Breast epithelium (tissue), 4 donors: ENCODE measurements at places on chromosomes 16 and 17. TPM values are rescaled to one million over a fixed set of nuclear protein-coding genes. Genes with fewer than 3 reads are reported as not detected.

MT4 gene
- total RNA-seq: not detected

HOXB3 gene
- total RNA-seq: 13.8 TPM

IGSF6 gene
- total RNA-seq: 6.7 TPM

ZNF423 gene
- total RNA-seq: 4.7 TPM

SLC35G3 gene
- not detected for total RNA-seq

EME1 gene
- 0.29 TPM for total RNA-seq

CIBAR2 gene
- total RNA-seq: not detected

ADGRG1 gene
- total RNA-seq: 34.0 TPM

- no peak for DNase-seq
Measured at GRCh38 chr17:62876063-62876462, 67.9 kb upstream of the MARCHF10 start.

DNA sequence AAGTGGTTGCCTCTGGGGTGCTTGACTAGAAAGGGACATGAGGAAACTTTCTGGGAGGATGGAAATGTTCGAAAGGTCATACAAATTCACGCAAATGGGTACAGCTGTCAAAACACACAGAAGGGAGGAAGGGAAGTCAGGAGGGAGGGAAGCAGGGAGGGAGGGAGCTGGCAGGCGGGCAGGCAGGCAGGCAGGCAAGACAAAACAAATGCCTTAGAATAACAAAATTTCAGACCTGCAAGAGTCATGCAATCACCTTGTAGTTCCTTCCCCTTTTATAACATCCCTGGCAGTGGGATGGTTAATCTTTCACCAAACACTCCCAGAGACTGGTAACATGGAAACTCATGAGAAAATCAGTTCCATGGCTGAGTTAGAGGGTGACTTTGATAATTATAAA, 189.2 kb downstream of the STX8 start:
- DNase-seq: no peak

DNA sequence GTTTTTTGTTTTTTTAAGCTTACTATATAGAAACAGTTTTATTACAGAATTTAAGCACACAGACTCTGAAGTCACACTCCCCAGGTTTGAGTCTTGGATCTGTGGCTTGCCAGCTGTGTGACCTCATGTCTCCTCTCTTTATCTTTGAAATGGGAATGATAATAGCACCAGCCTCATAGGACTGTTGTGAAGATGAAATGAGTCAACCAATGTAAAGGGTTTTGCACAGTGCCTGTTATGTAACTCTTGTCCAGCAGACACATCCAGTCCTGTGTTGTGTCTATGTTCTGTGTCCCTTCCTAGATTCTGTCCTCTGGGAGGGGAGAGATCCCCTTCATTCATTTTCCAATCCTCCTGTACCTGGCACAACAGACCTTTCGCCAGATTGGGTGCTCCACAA, 3.1 kb upstream of the CPD start:
- no peak for DNase-seq

- DNase-seq: no peak
Measured at GRCh38 chr17:882827-883585, 96.6 kb downstream of the NXN start.

DNA sequence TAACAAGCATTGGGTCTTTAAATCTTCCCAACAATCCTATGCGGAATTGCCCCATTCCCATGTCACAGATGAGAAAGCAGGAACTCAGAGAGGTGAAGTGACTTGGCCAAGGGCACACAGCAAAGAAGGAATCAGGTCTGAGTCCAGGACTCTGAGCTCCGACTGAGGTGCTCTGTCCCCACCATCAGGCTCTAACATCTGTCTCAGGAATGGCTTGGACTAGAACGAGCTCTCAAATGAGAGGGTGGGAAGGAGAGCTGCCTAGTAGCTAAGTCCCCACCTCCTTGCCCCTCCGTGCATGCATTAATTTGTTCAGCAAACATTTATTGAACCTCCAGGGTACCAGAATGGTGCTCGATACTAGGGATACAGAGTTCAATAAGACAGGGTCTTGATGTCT, 26.7 kb downstream of the ABCC3 start:
- no peak for DNase-seq

DNA sequence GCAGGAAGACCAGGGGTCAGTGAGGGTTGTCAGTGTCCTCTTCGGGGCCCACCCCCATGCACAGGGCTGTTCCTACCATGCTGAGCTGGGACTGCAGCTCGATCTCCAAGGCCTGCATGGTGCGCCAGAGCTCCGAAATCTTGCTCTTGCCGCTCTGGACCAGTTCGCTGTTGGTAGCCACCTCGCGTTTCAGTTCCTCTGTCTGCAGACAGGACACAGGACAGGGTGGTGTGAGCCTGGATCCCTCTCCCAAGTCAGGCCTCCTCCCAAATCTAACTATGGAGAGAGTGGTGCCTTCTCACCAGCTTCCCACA, 90.9 kb downstream of the GOSR1 start:
- no peak for DNase-seq

- no peak for DNase-seq
Measured at GRCh38 chr16:75416904-75417565, 16.3 kb downstream of the CFDP1 start.

GRCh38 chr17:17494499-17494869, 1.7 kb downstream of the RASD1 start:
- DNase-seq: peak; percentile 40

DNA sequence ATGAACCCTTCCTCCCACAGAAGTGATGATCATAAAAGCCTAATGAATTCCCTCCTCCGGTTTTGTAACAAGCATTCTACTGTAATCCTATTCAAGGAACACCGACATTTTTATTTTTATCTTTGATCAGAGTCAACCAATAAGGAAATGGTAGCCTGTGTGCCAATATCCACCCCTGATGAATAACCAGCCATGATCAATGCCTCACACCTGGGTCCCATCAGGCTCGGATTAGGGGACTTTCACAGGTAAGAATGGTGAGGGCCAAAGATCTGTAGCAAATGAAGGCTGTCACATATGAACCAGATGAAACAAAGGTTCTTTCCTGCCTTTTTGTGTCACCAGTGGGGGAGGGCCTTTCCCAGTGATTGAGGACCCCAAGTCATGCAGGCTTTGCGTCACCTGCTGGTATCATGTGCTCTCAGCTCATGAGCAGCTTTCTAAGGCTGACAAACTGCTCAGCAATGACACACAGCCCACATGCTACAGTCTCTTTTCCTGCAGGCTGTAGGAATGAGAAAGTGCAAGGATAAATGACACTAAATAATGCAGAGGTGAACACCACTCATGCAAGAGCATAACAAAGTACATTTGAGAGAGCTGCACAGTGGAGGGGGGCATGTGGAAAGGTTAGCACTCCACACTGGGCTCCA, 34.9 kb downstream of the TOM1L2 start:
- DNase-seq: no peak

- no peak for DNase-seq
Measured at GRCh38 chr17:4161967-4162305, 18.9 kb downstream of the CYB5D2 start.

DNA sequence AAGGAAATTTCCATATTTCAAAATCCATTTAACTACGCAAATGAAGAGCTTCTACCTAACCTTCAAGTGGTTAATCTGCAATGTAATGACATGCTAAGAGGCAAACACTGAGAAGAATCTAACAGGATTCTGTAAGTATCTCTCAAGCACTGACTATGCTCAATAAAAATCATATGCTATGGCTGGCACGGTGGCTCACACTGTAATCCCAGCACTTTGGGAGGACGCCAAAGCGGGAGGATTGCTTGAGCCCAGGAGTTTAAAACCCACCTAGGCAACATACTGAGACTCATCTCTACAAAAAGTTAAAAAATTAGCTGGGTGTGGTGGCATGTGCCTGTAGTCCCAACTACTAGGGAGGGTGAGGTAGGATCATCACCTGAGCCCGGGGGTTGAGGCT, 32.7 kb downstream of the GNA13 start:
- DNase-seq: no peak
